ENCODE measurements at places on chromosomes 6 and 20.
A peak's percentile ranks its signal among the peaks of the same experiment; 100 is the strongest.

DNA sequence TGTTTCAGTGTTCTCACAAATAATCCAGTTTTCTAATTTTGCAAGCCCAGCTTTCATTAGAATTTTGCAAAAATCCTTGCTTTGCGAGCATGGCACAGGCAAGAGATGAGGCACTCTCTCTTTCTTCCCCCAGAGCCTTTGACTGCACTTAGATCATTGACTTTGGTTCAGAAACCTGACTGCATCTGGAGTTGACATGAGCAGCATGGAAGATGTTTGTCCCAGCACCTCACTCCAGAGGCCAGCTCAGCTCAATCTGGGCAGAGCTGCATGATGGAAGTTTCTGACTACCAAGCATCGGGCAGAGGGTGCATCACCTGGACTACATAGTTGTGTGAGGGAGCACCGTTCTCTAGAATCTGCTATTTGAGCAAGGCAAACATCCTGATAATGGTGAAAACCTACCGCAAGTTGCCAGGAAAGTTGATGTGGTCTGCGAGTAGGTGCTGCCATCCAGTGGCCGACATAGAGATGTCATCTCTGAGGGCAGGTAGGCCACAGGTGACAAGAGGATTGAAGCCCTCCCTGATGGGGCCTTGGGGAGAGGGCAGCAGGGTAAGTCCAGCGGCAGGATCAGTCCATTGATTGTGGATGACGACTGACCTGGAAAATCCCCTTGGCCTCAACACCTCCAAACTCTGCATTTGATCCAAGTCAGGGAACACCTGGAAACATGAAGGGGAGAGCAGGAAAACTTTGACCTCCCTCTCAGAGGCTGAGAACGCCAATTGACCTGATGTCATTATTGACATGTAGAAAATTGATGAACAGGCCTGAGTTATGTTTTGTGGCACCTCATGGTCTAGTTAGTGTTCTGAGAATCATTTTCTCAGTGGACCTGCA, 3.8 kb upstream of the LPA start:
- DNase-seq: peak; percentile 33

DNA sequence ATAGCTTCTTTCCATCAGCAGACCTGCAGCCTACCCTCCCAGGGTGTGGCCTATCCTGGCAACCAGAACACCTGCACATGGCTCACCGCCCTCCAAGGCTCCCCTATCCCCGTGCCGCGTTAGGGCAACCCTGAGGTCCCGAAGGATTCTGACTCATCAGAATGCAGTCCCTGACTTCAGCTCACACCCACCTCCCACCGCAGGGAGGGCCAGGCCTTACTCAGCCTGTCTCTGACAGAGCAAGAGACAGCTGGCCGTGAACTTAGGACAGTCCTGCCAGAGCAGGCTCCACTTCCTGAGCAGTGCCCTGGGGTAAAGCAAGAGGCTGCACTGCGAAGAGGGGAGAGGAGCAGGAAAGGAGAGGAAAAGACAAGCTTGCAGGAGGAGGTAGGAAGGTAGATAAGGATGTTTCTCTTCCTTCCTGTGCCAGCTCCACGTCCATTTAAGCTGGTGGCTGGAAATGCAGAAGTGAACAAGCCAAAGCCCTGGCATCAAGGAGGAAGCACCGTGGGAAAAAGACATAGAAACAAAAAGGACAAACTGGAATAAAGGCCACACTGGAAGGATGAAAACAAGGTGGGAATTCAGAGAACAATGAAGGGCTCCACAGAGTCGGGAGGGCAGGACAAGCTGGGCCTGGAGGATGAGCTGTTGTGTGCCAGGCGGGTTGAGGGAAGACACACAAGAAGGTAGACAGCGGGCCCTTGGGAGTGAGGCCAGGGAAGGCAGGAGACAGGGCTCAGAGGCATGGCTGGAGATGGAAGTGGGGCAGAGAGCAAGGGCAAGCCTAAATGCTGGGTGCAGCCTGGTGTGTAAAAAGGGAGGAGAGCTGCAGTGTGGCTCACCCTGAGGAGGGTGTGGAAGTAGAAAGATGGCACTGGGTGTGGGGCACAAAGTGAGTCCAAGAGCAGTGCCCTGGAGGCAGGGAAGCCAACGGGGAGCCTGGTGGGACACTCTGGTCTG, 102.7 kb downstream of the SLC23A2 start:
- no peak for DNase-seq

DNA sequence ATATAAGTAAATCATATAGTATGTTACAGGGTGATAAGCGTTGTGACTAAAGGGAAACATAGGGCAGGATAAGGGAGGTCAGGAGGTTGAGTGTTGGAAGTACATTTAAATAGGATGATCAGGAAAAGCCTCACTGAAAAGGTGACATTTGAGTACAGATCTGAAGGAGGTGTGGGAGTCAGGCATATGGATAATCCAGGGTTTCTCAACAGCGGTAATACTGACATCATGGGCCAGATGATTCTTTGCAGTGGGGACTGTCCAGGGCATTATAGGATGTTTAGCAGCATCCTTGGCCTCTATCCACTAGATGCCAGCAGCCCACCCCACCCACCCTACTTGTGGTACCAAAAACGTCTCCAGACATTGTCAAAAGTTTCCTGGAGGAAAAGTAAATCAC, 292.6 kb upstream of the PREP start:
- no peak for DNase-seq

GRCh38 chr6:151440930-151441329, 11.0 kb downstream of the RMND1 start:
- DNase-seq: no peak

GRCh38 chr20:3223994-3224680, 14.8 kb downstream of the ITPA start:
- DNase-seq: no peak

GRCh38 chr6:98547634-98548033, 286.7 kb upstream of the POU3F2 start:
- no peak for DNase-seq

- DNase-seq: peak; percentile 8
Observed at GRCh38 chr20:35791821-35792220, 20.0 kb downstream of the PHF20 start.

DNA sequence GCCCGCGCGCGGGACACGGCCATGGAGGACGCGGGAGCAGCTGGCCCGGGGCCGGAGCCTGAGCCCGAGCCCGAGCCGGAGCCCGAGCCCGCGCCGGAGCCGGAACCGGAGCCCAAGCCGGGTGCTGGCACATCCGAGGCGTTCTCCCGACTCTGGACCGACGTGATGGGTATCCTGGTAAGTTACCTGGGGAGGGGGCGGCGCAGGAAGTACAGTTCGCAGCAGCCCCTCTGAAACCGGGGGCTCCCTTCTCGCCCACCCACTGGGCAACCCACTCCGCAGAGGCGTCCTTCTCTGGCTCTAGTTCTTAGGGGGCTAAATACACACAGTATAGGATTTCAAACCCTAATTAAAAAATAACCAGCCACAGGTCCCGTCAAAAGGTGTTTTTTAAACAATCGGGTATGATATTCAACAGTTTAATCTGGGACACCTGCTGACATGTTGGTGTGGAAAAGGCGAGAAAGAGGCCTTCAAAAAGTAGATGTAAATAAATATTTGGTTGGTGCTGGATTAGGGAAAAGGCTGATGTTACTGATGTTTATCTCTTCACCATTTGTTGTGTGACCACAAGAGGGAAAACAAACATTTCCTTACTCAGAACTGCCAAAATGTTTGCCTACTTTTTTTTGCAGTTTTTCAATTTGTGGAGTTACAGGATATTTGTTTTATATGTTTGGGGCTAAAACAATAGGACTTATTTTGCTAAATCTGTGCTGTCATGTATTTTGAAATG, 577 bp downstream of the SASH1 start:
- DNase-seq: no peak

DNA sequence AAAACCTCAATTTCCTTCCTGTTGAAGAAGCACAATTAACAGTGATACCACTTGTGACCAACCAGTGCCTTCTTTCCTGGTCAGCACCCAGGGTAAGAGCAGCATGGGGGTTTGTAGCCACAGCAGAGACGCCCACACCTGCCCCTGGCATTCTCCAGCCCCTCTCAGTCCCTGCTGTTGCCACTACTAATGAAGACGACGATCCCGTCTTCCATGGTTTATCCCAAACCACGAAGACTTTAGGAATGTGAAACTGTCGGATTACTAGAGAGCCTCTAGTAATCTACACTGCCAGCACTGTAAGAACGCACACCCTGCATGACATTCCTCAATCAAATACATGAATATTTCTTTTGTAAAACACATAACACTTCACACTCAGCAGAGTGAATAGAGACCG, 60.0 kb downstream of the GINS1 start:
- no peak for DNase-seq

GRCh38 chr6:168031411-168031971, 34.0 kb downstream of the KIF25 start:
- DNase-seq: no peak

- DNase-seq: no peak
Observed at GRCh38 chr6:32565511-32565910, 24.1 kb downstream of the HLA-DRB1 start.

DNA sequence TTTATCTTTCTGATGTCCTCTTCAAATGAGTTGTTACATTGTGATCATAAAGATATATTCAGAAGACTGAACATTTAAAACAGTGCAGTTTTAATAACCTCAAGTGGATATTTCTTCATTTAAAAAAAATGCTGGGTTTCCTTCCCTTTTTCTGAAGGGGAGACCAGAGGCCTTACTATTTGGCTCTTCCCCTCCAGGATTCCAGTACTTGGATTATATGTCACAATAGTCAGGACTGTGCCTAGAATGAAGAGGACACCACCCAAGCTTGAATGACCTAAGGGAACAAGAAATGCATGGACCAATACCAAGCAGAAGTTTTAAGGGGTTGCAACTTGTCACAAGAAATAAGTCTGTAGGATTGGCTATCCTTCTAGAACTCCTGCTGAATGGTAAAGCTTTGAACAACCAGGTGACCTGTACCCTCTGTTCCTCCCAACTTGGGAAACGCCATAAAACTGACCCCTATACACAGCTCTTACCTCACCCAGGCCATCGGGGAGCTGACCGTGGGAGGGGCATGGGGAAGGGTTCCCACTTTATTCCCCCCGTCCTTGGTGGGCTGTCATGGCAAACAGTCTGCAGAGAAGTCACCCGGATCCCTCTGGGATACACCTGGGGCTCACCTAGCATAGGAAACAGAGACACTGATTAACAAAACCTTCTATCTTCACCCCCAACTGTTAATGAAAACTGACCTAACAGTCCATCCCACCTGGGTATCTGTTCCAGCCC, 2.0 kb downstream of the FRS3 start:
- no peak for DNase-seq

DNA sequence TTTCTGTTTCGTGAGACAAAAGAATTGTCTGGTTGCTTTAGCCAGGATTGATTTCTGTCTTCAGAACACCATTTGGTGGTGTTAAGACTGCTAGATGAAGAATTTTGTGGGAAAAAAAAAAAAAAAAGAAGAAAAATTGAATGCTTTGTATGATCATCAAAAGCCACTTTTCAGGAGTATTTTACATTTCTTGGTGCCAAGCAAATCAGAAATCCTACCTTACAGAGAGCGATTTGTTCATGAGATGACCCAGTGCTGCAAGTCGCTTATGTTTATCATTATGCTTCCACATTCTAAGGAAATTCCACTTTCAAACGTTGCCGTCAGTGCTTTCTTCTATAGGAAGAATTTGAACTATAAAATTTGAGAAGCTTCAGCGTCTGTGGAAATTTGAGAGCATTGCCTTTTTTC, 228.7 kb downstream of the BCKDHB start:
- DNase-seq: no peak

DNA sequence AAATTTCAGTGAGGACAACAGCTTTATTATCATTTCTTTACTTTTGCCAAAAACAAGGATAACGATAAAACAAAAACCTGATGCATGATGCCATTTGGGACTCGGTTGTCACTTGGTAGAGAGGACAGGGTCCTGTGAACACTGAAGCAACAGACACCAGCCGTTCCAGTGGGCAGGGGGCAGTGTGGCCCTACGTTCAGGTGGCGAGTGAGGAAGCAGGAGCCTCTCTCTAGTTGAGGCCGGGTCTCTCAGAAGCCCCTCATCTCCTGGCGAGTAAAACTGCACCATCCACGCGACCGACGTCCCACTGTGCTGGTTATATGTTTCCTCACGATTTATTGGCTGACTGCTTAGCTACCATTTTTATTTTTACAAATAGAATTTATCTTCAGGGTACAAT, 231.6 kb downstream of the THBS2 start:
- no peak for DNase-seq

- DNase-seq: no peak
Observed at GRCh38 chr6:137489046-137490005, 4.9 kb downstream of the OLIG3 start.

GRCh38 chr6:36791521-36792135, 47.6 kb downstream of the CPNE5 start:
- no peak for DNase-seq

GRCh38 chr6:1144842-1145767, 166.8 kb upstream of the FOXQ1 start:
- no peak for DNase-seq

GRCh38 chr6:26158076-26158580, 70.9 kb downstream of the HFE start:
- DNase-seq: no peak

- no peak for DNase-seq
Observed at GRCh38 chr20:39878809-39879208, 810.2 kb downstream of the MAFB start.

DNA sequence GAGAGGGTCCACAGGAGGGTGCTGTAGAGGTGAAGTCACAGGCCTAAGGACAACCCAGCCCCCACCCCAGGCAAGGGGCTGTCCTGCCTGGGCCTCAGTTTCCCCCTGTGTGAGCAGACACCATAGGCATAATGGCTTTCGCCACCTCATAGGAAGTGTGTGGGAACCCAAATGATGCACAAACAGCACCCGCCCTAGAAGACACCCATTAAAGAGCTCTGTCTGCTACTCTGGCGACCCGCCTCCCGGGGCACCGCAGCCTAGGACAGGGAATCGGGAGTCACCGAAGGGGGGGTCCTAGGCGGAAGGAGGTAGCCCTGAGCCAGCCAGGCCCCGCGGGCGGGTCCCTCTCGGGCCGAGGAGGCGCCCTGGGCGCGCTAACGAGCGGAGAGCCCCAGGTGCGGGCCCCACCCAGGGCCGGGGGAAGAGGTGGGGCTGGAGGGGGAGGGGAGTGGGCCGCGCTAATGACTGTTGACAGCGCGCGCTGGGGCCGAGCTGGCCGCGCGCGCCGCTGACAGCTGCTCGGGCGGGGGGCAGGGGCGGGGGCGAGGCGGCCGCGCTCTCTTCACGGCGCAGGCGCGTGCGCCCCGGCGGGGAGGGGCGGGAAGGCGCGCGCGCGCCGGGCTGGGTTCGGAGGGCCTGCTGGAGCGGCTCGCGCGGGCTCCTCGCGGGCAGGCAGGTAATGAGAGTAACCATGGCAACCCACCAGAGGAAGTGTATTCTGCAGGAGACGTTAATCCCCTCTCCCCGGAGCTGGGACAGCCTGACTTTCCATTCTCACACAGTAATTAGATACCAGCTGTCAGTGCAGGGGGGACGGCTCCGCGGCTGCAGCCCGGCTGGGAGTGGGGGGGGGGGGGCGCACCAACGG, 48.9 kb downstream of the NOL4L start:
- DNase-seq: peak; percentile 87

GRCh38 chr6:143074101-143074500, 13.4 kb downstream of the AIG1 start:
- DNase-seq: no peak

- no peak for DNase-seq
Observed at GRCh38 chr6:2655844-2656433, 94.8 kb downstream of the MYLK4 start.

Data from CD4-positive, alpha-beta T cell treated with Interleukin-1 beta for 1 hour (primary cell).